Ascending aorta (tissue), 2 donors: ENCODE measurements at places on chromosomes 3 and 15. TPM values are rescaled to one million over a fixed set of nuclear protein-coding genes. Genes with fewer than 3 reads are reported as not detected.

- no peaks in the 10 kb centered on the region for H3K27me3 ChIP-seq
- no peaks in the 10 kb centered on the region for H3K36me3 ChIP-seq
- H3K4me1 ChIP-seq, result peaks cover 3% of the 10 kb centered on the region
- H3K4me3 ChIP-seq, result no peak overlapping the region
These were observed 108.3 kb upstream of the ETV5 start for GRCh38 chr3:186216900-186217819.

- H3K4me1 ChIP-seq, result no peaks in the 10 kb centered on the region
- no peak overlapping the region for H3K4me3 ChIP-seq
These were observed 345.7 kb upstream of the TRIM42 start for GRCh38 chr3:140332131-140332530.

DNA sequence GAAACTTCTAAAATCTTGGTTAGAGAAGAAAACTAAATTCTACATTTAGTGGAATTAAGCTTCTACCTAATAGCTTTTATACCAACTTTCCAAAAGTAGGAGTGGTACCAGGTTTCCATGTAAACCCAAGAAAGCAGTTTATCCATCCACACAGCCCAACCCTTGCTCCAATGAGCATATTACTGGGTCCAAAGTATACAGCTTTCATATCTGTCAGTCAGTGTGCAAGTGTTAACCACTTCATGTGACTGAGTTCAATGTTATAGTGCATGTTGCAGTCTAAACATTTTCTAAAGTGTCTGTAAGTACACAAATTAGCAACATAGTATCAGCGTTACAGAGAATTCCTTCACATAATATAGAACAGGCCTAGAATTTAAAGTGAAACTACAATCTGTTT is 73.2 kb downstream of the C3orf70 start:
- H3K4me3 ChIP-seq, result no peak overlapping the region
- no peak overlapping the region for H3K27ac ChIP-seq
- no peaks in the 10 kb centered on the region for H3K27me3 ChIP-seq
- no peak for DNase-seq

DNA sequence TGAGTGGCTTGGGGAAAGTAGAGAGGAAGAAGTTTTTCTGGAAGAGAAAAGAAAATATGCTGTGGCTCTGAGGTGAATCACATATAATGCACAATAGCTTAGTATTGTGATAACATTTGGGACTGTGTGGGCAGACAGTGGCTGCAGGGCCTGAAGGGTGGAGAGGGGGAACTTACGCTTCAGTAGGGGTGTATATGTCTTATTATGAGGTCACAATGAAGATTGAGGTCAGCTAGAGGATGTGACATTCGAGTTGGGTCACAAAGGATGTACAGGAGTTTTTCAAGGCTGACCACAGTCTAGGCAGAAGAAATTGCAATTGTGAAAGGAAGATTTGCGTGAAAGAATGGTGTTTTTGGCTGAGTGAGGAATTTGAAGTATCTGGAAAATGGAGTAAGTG is 414.8 kb downstream of the LPP start:
- no peaks in the 10 kb centered on the region for H3K27me3 ChIP-seq
- H3K36me3 ChIP-seq, result no peaks in the 10 kb centered on the region
- DNase-seq, result no peak
- no peak overlapping the region for H3K27ac ChIP-seq
- H3K4me3 ChIP-seq, result no peak overlapping the region

DNA sequence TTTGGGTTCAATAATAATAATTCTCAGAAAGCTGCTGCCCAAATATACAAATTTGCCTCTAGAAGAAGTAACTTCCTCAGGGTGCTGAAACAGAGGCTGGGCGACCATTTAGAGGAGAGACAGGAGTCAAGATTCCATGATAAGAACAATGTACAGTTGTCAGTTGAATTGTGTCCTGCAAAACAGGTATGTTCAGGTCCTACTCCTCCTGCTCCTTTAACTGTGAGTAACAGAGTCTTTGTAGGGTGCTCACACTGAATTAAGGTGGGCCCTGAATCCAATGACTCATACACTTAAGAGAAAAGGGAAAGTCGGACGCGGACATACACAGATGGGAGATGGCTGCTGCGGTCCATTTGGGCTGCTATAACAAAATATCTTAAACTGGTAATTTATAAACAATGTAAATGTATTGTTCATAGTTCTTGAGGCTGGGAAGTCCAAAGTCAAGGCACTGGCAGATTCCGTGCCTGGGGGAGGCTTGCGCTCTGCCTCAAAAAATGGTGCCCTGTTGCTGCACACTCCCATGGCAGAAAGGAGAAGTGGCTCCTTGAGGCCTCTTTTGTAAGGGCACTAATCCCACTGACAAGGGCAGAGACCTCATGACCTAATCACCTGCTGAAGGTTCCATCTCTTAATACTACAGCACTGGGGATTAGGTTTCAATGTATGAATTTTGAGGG is 55.1 kb downstream of the MB21D2 start:
- DNase-seq, result no peak
- H3K27me3 ChIP-seq, result no peaks in the 10 kb centered on the region
- peaks cover 3% of the 10 kb centered on the region for H3K4me1 ChIP-seq
- H3K4me3 ChIP-seq, result no peak overlapping the region
- H3K27ac ChIP-seq, result no peak overlapping the region

GRCh38 chr15:45099549-45100165 is 14.3 kb downstream of the DUOX2 start:
- peak; percentile 39 for DNase-seq
- H3K4me1 ChIP-seq, result no peaks in the 10 kb centered on the region
- no peaks in the 10 kb centered on the region for H3K27me3 ChIP-seq
- H3K36me3 ChIP-seq, result no peaks in the 10 kb centered on the region
- H3K27ac ChIP-seq, result no peak overlapping the region

- no peak for DNase-seq
- H3K27me3 ChIP-seq, result no peaks in the 10 kb centered on the region
- peaks cover 27% of the 10 kb centered on the region for H3K36me3 ChIP-seq
- H3K27ac ChIP-seq, result no peak overlapping the region
- peaks cover 16% of the 10 kb centered on the region for H3K4me1 ChIP-seq
These were observed 43.2 kb downstream of the RAF1 start for GRCh38 chr3:12620729-12621128.

- DNase-seq, result no peak
- no peak overlapping the region for H3K4me3 ChIP-seq
- H3K27ac ChIP-seq, result no peak overlapping the region
- peaks cover 5% of the 10 kb centered on the region for H3K4me1 ChIP-seq
These were observed 20.6 kb downstream of the HEG1 start for GRCh38 chr3:125035217-125035616.

DNA sequence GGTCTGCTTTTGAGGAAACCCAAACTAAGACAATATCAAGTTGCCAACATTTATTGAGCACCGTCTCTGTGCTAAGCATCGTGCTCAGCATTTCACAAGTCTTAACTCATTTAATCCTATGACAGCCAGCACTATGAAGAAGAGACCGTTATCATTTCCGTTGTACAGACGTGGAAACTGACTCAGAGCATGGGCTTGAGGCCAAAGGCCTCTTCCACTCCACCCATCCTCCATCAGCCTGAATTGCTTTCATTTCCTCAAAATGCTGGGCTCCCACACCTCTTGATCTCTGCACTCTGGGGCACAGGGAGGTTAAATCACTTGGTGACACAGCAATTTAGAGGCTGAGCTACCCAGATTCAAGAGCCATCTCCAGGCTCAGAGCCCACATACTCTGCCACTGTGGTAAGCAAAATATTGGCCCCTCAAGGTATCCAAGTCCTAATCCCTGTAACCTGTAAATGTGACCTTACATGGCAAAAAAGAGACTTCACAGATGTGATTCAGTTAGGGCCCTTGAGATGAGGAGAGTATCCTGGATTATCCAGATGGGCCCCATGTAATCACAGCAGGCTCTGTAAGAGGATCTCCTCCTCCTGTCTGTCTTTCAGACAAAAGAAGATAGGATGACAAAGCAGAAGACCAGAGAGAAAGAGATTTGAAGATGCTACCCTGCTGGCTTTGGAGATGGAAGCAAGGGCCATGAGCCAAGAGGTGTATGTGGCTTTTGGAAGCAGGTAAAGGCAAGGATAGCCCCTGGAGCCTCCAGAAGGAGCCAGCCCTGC is 24.3 kb upstream of the FLNB start:
- no peaks in the 10 kb centered on the region for H3K4me1 ChIP-seq
- H3K27ac ChIP-seq, result no peak overlapping the region
- DNase-seq, result peak; percentile 79
- no peaks in the 10 kb centered on the region for H3K36me3 ChIP-seq
- H3K27me3 ChIP-seq, result no peaks in the 10 kb centered on the region

GRCh38 chr3:27632431-27633223 is 89.5 kb downstream of the EOMES start:
- H3K4me3 ChIP-seq, result peak overlapping the region; percentile 83
- DNase-seq, result peak; percentile 78
- peak overlapping the region; percentile 84 for H3K27ac ChIP-seq
- H3K4me1 ChIP-seq, result peaks cover 4% of the 10 kb centered on the region
- no peaks in the 10 kb centered on the region for H3K27me3 ChIP-seq
- H3K36me3 ChIP-seq, result no peaks in the 10 kb centered on the region

DNA sequence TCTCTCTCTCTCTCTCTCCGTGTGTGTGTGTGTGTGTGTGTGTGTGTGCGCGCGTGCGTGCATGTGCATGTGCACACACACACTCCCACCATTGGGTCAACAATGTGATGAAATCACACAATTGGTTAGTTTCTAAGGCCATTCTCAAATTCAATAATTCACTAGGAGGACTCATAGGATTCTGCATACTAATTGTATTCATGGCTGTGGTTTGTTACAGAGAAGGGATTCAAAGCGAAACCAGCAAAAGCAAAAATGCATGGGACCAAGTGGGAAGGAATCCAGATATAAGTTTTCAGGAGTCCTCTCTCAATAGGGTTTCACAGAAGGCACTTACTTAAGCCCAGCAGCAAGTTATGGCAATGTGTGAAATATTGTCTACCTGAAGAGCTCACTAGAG is 515.0 kb downstream of the PYDC2 start:
- H3K4me1 ChIP-seq, result no peaks in the 10 kb centered on the region
- no peaks in the 10 kb centered on the region for H3K36me3 ChIP-seq
- no peak overlapping the region for H3K27ac ChIP-seq
- H3K4me3 ChIP-seq, result no peak overlapping the region

DNA sequence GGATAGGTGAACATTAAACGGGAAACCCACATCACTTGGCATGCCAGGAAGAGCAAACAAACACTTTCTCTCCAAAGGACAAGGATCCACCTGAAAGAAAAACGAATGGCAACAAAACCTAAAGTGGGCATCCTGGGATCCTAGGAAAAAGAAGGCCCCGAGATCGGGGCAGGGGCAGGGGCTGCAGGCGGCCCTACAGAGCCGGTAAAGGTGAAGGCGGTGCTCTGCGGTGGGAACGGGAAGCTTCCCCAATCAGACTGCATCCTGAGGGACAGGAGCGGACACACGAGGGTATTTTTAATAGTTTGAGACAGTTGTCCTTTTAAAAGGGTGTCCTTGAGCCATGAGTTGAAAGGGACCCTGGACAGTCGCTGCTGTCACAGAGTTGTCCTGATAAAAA is 24.9 kb upstream of the GABRA5 start:
- no peaks in the 10 kb centered on the region for H3K36me3 ChIP-seq
- no peaks in the 10 kb centered on the region for H3K27me3 ChIP-seq
- H3K4me1 ChIP-seq, result no peaks in the 10 kb centered on the region
- H3K27ac ChIP-seq, result no peak overlapping the region
- H3K4me3 ChIP-seq, result no peak overlapping the region

GRCh38 chr3:116331380-116331779 is 113.9 kb downstream of the LSAMP start:
- DNase-seq, result no peak
- H3K27me3 ChIP-seq, result no peaks in the 10 kb centered on the region
- H3K4me3 ChIP-seq, result no peak overlapping the region
- no peak overlapping the region for H3K27ac ChIP-seq
- no peaks in the 10 kb centered on the region for H3K36me3 ChIP-seq
- no peaks in the 10 kb centered on the region for H3K4me1 ChIP-seq

GRCh38 chr15:64146885-64147681 is 4.4 kb upstream of the SNX22 start:
- H3K4me1 ChIP-seq, result peaks cover 6% of the 10 kb centered on the region
- H3K36me3 ChIP-seq, result peaks cover 25% of the 10 kb centered on the region
- H3K27ac ChIP-seq, result no peak overlapping the region
- DNase-seq, result no peak

DNA sequence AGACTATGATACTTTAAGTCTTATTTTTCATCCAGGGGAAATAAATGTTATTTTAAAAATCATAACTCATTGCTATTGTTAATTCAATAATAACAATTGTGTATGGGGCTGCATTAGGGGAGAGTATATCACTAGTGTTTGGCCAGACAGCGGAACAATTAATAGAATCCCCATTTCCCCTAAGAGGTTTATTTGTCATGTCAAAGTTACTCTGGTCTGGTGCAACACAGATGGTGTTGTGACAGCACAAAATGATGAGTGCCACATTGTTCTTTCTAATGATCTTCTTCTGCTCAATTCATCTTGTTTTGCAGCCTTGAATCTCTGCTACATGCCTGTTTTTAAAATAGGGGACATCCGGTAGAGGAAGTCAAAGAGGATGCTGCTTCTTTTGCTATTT is 351.6 kb downstream of the NSUN3 start:
- no peaks in the 10 kb centered on the region for H3K27me3 ChIP-seq
- no peak overlapping the region for H3K27ac ChIP-seq
- H3K4me1 ChIP-seq, result no peaks in the 10 kb centered on the region

DNA sequence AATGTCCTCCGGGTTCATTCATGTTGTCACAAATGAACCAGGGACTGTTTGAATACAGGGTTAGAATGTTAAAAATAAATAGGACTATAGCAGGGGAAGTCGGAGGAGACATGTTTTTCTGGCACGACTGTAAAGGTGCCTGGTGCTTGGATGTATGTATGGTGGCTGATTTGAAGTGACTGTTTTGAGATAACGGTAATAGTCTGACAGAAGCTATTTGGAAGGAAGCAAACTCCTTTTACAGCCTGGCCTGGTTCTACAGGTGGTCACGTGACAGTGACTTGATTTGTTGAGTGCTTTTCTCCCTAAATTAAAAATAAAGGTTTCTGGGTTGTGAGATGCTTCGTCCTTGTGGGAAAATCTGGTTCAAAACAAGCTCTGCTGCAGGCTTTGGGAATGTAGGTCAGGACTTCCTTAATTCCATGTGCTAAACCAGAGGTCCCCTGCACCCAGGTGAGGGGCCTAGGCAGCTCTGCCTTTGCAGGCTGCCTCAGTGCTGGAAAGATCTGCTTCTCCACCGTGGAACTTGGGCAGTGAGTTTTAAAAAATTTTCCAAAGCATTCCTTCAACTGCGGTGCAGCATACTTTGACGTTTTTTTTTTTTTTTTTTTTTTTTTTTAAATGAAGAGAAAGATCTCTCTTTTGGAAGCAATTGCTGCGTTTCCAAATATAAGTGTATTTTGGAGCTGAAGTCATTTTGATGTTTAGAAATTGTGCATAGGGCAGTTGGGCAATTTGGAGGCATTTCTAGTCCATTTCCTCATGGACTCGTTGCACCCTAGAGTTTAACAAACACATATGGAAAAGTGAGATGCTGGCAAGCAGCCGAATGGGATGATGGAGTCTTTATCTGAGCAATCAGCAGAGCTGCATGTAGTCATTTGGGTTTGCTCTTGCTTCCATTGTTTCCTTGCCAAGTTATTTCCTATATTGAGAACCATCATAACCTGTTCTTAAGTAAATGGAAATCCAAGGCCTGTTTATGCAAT is 30.9 kb downstream of the ITPR1 start:
- no peaks in the 10 kb centered on the region for H3K36me3 ChIP-seq
- peak overlapping the region; percentile 13 for H3K4me3 ChIP-seq
- H3K4me1 ChIP-seq, result peaks cover 2% of the 10 kb centered on the region
- no peak for DNase-seq

The ST3GAL6 gene
- total RNA-seq, result 2.7 TPM

The BNC1 gene
- total RNA-seq, result not detected

The NGRN gene
- total RNA-seq, result 58.0 TPM

The CNTN6 gene
- not detected for total RNA-seq

The C3orf22 gene
- not detected for total RNA-seq
